ENCODE measurements at places on chromosomes 16 and 17.

DNA sequence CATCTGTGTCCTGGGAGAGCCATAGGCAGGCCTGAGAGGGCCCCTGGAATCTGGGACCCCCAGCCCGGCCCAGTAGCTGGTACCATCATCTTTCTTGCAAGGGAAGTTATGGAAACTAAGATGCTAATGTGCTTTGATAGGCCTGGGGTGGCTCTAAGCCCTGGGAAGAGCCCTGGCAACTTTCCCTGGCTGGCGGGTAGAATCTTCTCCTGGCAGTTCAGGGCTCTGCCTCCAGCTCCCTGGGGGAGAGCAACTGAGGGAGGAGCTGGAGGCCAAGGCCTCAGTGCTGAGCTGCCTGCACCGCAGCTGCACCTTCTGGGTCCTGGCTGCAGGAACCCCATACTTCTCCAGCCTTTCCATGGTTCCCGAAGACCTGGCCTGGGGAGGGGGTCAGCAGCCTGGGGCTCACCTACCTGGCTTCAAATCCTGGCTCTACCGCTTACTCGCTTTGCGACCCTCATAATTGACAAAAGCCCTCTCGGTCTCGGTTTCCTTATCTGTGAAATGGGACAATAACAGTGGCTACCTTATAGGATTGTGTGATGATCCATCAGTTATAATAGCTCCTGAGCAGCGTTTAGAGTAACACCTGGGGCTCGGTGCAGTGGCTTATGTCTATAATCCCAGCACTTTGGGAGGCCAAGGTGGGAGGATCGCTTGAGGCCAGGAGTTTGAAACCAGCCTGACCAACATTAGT lies 333.7 kb downstream of the SEC14L1 start:
- no peak for DNase-seq

- no peak for DNase-seq
These were observed 720 bp upstream of the ZPBP2 start for GRCh38 chr17:39867084-39867879.

DNA sequence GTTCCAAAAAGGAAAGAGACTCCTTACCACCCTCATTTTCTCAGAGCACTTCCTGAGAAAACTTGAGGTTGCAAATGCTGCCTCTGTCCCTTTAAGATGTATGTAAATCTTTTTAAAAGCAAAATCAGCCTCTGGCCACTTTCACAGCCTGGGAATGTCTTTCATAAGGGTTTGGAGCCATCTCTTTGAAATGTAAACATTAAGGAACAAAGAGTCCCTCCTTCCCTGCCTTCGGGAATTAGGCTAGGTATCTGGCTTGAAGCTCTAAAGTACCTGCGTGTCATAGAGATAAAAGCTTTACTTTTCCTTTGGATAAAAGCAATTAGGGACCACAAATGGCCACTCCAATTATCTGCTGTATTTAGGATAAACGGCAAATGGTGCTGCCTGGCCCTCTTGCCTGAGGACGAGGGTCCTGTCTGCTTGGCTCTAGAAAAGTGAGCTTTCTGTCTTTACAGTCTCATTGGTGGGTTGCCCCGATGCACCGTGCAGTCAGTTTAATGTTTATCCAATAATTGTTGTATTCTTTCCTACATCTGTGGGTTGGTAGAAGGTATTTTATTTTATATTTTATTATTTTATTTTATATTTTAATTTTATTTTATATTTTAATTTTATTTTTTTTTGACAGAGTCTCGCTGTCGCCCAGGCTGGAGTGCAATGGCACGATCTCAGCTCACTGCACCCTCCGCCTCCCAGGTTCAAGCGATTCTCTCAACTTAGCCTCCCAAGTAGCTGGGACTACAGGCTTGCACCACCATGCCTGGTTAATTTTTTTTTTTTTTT lies 23.9 kb downstream of the NLRC3 start:
- DNase-seq, result no peak

- DNase-seq, result no peak
These were observed 138.4 kb upstream of the GSE1 start for GRCh38 chr16:85474621-85475217.

GRCh38 chr17:79624718-79625478 lies 14.0 kb upstream of the RBFOX3 start:
- no peak for DNase-seq

GRCh38 chr16:27219161-27219560 lies 15.8 kb downstream of the KDM8 start:
- no peak for DNase-seq

DNA sequence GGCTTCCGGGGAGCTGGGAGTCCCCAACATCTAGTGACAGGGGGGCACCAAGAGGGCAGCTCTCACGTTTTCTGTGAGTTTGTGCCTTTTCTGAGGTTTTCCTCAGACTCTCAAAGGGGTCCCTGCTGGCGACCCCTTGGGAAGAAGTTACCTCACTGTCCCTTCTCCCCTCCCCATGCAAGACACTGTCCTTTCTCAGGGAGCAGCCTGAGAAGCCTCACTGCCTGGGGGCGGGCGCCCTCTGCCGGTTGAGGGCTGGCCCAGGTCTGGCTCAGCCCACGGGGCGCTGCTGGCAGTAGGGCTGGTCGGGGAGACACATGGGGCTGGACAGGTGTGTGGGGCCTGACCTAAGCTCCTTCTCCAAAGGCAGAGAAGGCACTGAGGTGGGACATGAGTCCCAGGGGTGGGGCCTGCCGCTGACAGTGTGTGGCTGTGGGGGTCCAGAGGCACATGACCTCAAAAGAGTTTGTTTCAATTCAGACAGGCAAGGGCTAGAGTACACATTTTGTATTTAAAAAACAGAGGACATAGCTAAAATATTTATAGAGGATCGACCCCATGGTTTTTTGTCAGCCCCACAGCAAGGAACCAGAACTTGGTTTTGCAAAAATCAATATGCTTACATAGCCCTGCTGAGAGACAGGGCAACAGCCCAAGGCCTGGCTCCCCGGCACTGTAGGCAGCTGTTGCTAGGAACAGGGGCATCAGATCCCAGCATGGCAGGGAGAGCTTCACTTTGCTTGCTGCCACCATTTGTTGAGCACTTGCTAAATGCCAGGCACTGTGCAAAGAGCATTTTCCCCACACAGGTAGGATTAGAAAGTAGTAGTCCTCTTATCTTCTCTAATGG lies 18.5 kb upstream of the ALDH3A1 start:
- peak; percentile 60 for DNase-seq

- DNase-seq, result no peak
These were observed 439.2 kb upstream of the SOX9 start for GRCh38 chr17:71681427-71682173.

GRCh38 chr17:31900877-31901276 lies 631 bp downstream of the UTP6 start:
- no peak for DNase-seq

GRCh38 chr16:89123001-89123830 lies 29.6 kb downstream of the ACSF3 start:
- no peak for DNase-seq

- no peak for DNase-seq
These were observed at the start of gene TMEM100 for GRCh38 chr17:55722742-55723487. Gene TMEM100, minus strand, starts transcription at chr17:55722864. Its CDS starts 1,794 bp downstream, at chr17:55721070.

DNA sequence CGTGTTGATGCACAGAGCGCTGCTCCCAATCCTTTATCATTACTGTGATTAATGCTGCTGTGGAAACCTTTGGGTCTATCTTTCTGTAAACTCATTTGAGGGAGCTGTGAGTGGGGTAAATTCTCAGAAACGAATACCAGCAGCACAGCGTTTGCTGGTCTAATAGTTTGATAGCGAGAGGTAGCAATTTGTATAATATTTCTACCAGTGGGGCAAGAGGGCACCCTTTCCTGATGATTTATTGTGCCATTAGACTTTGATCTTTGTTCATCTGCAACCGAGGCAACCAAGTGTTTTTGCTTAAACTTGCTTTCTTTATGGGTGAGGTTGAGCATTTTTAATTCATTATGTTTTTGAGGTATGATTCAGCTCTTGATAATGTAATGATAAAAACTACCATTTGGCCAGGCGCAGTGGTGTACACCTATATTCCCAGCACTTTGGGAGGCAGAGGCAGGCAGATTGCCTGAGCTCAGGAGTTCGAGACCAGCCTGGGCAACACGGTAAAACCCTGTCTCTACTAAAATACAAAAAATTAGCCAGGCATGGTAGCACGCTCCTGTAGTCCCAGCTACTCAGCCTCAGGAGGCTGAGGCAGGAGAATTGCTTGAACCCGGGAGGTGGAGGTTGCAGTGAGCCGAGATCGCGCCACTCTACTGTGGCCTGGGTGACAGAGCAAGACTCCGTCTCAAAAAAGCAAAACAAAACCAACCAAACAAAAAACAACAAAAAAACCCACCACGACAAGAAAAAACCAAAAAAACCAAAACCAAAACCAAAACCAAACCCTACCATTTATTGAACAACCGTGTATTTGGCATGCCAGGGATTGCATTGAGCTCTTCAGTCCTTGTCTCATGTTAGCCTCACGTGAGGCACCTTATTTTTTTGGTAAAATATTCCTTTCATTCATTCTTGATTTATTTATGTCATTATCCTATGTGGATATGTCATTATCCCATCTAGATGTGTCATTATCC lies 81.5 kb downstream of the PLCG2 start:
- DNase-seq, result no peak

- DNase-seq, result peak; percentile 21
These were observed 24.3 kb upstream of the TMEM220 start for GRCh38 chr17:10754109-10754508.

DNA sequence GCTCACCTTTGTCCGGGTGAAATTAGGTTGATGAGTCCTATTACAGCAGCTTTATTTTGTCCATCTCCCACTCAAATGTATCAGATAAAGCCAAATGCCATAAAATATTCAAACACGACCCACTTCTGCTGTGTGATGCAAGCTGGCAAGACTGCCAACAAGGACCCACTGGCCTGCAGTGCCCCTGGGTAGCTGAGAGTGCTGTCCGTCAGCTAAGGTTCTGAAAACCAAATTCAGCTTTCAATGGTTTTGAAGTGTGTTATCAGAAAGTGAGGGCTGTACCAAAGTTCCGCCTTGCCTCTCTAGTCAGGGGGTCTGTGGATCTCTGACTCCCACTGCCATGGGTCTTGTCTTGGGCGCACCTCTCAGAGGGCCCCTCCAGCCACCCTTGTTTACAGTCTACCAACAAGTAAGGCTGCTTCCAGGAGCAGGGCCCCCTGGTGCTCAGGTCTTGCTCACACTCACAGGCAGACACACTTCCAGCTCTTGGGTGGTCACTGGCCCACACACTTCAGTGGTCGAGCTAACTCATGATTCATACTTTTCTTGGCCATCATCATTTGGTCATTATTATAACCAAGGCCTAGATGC lies 10.5 kb upstream of the CCDC182 start:
- no peak for DNase-seq

DNA sequence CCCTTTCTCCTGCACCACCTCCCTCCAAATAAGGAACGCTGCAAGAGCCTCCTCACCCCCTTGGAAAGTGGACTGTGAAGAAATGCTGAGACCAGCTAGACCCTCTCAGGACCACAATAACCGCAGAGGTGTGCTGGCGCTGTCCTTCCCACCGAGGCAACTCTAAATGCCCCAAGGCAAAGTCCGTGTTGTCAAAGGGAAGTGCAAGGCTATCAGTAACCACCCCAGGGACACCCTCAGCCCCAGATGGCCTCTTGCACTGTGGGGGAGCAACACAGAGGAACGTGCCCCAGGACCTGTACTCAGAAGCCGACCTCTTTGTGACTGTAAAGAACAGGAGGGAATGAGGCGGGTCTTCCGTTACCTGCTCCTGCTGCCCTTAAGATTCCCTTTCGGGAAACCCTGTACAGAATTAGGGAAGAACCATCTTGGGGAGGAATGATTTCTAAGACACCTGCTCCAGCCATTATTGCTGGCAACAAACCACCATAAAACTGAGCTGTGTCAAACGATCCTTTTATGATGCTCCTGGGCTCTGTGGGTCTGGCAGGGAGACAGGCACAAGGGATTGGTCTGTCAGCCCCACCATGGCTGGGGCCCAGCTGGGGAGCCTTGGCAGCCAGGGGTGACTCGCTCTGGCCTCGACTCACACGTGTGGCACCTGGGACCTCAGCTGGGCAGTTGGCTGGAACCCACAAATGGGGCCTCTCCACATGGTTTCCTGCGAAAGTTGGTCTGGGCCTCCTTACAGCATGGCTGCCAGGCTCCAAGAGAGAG lies 14.6 kb upstream of the MED9 start:
- DNase-seq, result no peak

- no peak for DNase-seq
These were observed 24.0 kb downstream of the CCR7 start for GRCh38 chr17:40541060-40541872.

- no peak for DNase-seq
These were observed 122.5 kb downstream of the CYLD start for GRCh38 chr16:50864386-50864785.

GRCh38 chr16:995087-995486 lies 13.5 kb downstream of the SOX8 start:
- no peak for DNase-seq

- DNase-seq, result no peak
These were observed 199.0 kb downstream of the MSI2 start for GRCh38 chr17:57455063-57455914.

DNA sequence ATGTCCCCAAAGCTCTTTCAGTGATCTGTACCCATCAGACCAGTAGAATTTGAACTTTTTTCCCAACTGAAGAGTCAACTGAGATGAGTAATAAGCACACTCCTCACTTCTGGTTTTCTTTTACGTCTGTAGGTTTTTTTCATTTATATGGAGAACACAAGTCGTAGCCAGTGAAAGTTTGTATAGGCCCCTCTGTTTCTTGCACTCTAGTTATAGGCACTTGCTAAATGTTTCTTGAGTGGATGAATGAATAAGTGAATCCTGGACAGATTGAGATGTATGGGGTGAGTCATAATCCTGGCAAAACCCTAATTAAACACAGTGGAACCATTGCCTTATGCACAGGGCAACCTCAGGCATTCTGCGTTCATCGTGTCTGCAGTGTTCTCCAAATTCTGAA lies 193.7 kb upstream of the TBX2 start:
- DNase-seq, result no peak

DNA sequence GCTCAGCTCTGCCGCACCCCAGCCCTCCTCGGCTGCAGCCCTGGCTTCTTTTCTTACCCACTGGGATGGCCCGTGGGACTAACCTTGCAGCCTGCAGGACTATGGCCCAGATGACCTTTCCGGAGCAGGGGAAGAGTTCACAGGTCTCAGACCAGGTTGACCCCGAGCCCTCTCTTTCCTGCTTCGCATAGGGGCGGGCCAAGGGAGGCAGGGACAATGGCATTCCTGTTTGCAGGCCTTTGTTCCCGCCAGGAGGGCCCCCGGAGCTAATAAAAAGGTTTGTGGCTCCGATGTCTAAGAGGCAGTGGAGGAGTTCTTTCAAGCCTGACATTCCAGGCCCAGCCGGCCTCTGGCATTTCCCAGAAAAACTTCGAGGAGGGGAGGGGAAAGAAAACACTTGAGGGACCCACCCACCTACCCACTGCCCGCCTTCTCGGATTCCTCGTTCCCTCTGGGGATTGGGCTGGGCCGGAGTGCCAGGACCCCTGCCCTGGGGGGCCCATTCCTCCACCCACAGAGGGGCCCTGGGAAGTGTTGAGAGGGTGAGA lies 5.8 kb upstream of the SOCS3 start:
- no peak for DNase-seq
